ENCODE measurements at places on chromosomes 6 and 20.

GRCh38 chr6:42335896-42336295 is 115.8 kb downstream of the TRERF1 start:
- no peak for DNase-seq

GRCh38 chr6:153537422-153537821 is 406.3 kb upstream of the RGS17 start:
- no peak for DNase-seq

GRCh38 chr6:29679962-29680361 is 990 bp downstream of the ZFP57 start:
- DNase-seq, result no peak

DNA sequence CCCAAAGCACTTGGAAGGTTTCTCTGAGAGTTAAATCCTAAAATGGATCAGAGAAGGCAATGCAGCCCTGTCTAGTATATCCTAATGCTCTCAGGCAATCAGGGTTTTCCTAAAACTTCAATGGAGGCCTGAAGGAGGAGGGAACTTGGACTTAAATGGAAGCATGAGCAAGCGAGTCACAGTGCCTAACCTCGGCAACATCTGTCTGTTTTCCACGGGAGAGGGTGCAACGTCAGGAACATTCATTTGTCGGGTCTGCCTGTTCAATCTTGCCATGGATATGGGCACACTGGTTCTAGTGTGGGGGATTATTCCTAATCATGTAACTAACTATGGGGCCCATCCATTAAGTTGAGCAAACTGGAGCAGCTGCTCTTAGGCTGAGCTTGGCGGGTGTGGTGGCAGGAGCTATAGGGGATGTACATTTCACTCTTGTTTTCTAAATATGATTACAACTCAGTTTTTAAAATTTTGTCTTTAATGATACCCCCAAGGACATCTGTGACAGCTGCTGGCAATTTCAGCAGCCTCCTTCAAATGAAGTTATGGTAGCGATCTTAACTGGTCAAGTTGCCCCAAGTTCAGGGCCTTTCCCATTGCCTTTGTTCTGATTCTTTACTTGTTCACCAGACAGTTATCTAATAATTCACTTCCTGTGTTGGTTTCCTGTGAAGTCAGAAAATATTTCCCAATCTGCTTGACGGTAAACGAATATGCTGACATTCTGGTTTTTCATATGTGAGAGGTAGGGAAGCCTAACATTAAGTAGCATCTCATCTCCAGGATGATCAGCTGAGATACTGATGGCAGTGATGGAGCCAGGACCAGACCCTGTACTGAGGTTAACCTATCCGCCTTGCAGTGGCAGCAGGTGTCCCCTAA is 21.6 kb downstream of the DSE start:
- DNase-seq, result peak; percentile 16

DNA sequence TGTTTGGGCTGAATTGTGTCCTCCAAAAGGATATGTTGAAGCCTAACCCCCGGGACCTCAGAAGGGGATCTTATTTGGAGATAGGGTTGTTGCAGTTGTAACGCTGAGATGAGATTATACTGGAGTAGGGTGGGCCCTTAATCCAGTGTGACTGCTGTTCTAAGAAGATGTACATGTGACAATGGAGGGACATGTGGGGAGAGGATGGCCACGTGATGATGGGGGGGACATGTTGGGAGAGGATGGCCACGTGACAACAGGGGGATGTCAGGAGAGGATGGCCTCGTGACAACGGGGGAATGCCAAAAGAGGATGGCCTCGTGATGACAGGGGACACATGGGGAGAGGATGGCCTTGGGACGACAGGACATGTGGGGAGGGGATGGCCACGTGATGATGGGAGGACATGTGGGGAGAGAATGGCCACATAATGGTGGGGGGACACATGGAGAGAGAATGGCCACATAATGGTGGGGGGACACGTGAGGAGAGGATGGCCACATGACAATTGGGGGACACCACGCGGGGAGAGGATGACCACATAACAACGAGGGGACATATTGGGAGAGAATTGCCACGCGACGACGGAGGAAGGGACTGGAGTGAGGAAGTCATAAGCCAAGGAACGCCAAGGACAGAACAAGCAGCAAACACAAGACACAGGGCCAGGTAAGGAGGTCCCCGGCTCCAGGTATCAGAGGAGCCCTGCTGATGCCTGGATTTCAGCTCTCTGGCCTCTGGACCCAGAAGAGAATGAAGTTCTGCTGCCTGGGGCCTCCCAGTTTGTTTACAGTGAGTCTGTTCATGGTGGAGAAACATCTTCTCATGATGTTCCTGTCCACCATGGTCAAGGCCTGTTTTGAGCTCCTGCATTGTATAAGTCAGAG is 29.2 kb downstream of the SYNJ2 start:
- no peak for DNase-seq

- DNase-seq, result no peak
Observed at GRCh38 chr6:164321297-164321696, 906.8 kb downstream of the QKI start.
